ENCODE measurements at places on chromosomes 2 and 18. TPM values are rescaled to one million over a fixed set of nuclear protein-coding genes. Genes with fewer than 3 reads are reported as not detected.
A peak's percentile ranks its signal among the peaks of the same experiment; 100 is the strongest.

The GALR1 gene
- not detected for total RNA-seq

GRCh38 chr18:7177116-7177744 is 53.7 kb upstream of the LRRC30 start:
- peak; percentile 50 for DNase-seq

The IL37 gene
- total RNA-seq: not detected

GRCh38 chr2:189943009-189943408 is 119.5 kb downstream of the MSTN start:
- DNase-seq: no peak

The RBM43 gene
- 0.57 TPM for total RNA-seq

The UGT1A5 gene
- 0.34 TPM for total RNA-seq

The SPC25 gene
- total RNA-seq: 59.7 TPM

DNA sequence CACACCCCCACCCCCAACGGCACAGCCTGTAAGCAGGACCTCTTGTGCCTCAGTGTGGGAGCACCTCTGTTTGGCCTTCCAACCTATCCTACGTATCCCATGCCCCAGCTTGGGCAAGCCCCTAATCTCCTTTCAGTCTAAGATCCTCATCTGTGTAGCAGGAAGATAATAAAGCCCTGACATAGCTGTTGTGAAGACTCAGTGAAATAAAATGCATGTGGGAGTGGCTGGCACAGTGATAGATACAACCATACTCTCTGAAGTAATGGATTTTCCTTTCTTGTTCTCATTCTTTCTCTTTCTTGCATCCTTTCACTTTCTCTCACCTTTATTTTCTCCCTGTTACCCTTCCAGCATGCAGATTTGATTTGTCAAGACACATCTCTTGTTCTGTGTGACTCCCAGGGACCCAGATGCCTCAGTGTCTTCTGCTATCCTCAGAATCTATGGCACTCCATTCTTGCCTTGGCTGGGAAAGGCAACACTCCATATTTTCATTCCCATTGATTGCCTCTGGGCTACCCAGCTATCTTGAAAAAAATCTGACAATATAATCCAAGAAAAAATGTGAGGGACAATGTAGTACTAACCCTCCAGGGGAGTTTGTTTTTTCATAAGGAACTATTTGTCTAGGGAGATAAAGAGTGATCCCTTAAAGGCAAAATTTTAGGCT is 207.2 kb upstream of the SETBP1 start:
- no peak for DNase-seq

GRCh38 chr2:60215386-60215901 is 338.0 kb downstream of the BCL11A start:
- peak; percentile 11 for DNase-seq

DNA sequence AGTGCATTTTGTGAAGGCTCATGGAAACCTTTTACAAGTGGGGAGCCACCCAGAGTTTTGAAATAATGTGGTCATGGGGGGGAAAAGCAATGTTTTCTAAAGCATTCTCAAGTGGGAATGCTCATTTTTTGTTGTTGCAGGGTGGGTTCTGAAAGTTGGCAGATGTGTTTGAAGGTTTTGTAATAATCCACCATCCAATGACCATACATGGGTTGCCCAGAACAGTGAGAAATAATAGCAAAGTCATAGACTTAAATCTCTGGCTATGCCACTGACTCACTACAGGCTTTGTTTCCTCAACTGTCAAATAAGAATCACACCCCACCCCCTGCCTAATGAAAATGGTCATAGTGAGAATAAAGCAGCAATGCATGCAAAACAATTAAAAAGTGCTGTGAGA is 2.9 kb downstream of the DSG3 start:
- DNase-seq: no peak

DNA sequence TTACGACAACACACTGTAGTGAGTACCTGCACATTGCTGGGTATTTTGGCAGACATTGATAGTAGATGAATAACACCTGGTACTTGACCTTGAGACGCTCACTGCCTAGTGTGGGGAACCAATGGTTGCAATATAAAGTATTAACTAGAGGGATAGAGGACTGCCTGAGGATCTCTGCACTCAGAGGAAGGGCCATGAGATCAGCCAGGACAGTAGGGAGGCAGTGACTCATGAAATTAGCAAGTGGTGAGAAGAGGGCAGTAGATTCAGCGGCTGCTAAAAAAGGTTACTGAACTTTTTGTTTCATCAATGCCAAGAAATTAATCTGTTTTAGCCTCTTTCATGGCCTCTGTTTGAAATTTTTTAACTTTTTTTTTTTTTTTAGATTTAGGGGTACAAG is 250.8 kb upstream of the TCF4 start:
- peak; percentile 57 for DNase-seq

GRCh38 chr2:241534701-241535375 is 23.7 kb upstream of the BOK start:
- no peak for DNase-seq

The MC2R gene
- total RNA-seq: not detected

The PKDCC gene
- total RNA-seq: 12.9 TPM

DNA sequence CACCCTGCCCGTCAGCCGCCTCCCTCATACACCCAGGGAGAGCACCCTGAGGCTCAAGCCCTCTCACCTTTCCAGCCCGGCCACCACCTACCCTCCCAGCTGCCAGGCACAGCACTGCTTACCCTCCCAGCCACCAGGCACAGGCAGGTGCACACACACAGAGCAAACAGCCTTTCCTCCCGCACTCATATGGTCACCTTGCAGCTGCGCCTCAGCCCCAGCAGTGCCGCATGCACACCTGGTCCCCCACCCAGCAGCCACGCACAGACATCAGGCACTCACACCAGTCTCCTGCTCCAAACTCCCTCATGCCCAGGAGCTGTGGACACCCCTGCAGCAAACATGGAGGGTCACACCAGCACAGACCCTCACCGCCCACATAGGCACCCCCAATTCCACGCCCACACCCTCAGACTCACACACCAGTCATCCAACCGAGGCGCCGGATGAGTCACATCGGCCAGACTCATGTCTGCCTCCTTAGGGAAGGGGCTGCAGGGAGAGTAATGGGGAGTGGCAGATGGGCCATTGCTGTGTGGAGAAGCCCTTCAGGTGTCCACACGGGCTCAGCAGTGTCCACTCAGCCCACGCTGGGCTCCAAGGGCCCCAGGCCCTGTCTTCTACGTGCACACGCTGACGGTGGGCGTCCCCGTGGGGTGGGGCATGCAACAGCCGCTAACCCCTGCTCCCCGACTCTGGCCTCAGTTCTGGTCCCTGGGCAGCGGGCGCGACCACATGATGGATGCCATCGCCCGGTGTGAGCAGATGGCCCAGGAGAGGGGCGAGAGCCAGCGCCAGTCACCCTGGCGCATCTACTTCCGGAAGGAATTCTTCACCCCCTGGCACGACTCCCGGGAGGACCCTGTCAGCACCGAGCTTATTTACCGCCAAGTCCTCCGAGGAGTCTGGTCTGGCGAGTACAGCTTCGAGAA is 22.3 kb upstream of the GPR17 start:
- DNase-seq: peak; percentile 84

The COX5B gene
- total RNA-seq: 380 TPM

The EFHD1 gene
- total RNA-seq: 0.95 TPM

- no peak for DNase-seq
Observed at GRCh38 chr2:223697892-223698645, 95.9 kb upstream of the SCG2 start.

GRCh38 chr18:58856881-58857280 is 7.8 kb upstream of the ZNF532 start:
- peak; percentile 33 for DNase-seq

The GKN1 gene
- not detected for total RNA-seq

DNA sequence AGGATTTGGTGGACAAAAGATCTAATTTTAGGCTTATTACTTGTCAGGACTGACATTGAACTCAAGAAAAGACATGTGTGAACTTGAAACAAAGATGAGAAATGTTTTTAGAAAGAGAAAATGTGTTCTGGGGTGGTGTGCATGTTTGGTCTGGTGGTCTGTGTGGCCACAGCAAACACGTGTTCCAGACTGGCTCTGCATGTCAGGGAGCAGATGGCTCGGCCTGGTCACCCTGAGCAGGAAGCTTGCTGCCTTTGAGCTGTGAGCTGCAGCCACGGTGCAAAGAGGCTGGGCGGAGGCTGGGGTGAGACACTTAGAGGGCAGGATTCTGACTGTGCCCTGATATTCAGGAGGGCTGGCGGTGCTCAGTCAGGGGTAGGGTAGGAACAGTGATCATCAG is 186.1 kb downstream of the CTIF start:
- no peak for DNase-seq

- DNase-seq: no peak
Observed at GRCh38 chr2:112000399-112001135, 54.5 kb upstream of the TMEM87B start.

GRCh38 chr2:6053743-6054142 is 361.6 kb downstream of the SOX11 start:
- no peak for DNase-seq

The TUBA4B gene
- total RNA-seq: not detected

- no peak for DNase-seq
Observed at GRCh38 chr2:28929581-28929980, 35.1 kb downstream of the WDR43 start.

DNA sequence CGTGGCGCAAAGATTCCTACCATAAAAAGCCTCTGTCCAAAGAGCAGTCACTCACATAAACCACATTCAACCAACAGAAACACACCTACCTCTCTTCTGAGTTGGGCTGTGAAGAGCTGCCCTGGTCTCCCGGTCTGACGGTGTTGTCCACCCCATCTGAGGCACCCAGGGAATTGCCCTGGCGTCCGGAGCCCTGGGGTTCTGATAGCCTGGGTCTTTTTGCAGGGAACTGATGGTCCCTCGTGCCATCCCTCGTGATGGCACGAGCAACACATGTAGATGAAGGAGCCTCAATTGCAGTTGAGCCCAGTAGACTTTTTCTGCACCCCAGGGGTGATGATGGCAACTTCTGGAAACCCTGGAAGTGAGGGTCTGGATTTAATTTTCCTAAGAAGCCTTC is 13.8 kb downstream of the HJURP start:
- DNase-seq: no peak

DNA sequence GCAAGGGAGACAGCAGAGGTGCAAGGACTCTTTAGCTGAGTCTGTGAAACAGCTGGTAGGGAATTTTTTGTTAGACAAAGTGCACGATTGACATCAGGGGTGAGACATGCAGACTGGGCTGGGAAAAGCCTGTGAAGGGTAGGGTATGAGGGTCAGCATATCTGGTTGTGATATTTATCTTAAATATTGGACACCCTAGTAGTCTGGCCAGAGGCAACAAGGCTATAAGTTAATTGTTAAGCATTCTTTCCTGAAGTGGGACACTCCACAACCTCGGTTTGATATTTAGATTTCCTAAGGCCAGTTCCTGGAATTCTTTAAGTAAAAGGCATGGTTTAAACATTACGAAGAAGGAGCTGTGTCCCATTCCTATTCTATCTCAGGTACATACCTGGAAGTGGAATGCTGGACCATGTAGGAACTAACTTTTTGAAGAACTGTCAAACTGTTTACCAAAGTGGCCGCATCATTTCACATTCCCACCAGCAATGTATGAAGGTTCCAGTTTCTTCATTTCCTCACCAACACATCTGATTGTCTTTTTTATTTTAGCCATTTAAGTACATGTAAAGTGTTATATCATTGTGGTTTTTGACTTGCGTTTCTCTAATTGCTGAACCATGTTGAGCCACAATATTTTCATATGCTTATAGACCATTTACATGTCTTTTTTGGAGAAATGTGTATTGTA is 22.5 kb downstream of the EHBP1 start:
- DNase-seq: no peak

DNA sequence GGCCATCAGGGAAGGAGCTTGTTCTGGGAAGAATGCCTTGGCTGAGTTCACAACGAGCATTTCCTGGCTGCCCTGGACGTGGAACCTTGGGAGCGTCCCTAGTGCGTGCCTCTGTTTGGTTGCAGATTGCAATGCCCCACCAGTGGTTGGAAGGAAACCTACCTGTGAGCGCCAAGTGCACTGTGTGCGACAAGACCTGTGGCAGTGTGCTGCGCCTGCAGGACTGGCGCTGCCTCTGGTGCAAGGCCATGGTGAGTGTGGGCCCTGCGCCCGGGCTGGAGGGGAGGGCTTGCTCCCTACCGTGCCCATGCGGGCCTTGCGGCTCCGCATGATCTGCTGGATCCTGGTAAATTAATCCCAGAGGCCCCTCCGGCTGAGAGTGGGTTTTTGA is 81.9 kb downstream of the DGKD start:
- no peak for DNase-seq

DNA sequence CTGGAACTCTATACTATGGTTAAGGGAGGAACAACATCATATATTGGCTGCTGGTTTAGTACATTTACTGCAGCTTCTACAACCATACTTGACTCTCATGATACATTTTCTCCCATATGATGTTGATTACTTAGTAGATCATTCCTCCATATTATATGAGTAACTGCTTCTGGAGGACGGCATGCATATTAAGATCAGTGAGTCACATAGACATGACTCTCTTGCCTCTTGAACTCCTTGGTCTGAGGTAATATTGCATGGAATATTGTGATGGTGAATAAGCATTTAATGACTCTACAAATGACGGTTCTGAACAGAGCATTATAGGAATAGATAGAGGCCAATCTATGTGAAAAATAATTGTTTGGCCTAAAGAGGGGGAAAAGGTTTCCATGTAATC is 418.8 kb upstream of the SPHKAP start:
- no peak for DNase-seq

DNA sequence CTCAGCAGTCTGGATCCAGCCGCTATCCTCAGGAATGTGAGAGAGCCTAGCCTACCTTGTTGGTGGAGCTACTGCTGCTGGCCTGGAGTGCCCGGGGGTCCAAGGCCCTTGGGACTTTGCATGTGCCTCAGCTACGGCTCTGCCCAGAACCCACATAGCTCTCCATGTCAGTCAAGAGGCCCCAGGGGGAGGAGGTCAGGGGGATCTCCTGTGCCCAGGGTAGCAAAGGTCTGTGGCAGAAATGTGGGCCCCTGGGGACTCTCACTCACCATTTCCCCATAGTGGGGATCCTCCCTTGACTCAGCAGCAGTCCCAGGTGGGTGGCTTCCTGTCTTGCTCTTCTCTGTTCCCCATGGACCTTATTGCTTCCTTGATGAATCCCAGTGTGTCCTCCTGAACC is 342.7 kb upstream of the CHAC2 start:
- DNase-seq: no peak

GRCh38 chr2:106192752-106193689 is 1.1 kb downstream of the UXS1 start:
- peak; percentile 68 for DNase-seq

The POTEI gene
- total RNA-seq: 0.40 TPM

GRCh38 chr18:26614374-26614773 is 66.0 kb upstream of the KCTD1 start:
- DNase-seq: no peak

GRCh38 chr2:218375212-218375611 is 6.9 kb upstream of the SLC11A1 start:
- DNase-seq: no peak

GRCh38 chr2:198782734-198783133 is 675.0 kb downstream of the SATB2 start:
- DNase-seq: no peak
